AG10803 (cell line): ENCODE measurements at places on chromosomes 12 and 14.

- no peak for DNase-seq
Measured at GRCh38 chr14:63795532-63795931, 57.3 kb upstream of the SYNE2 start.

- peak; percentile 75 for DNase-seq
Measured at GRCh38 chr12:1634590-1635191, 5.7 kb downstream of the WNT5B start.

GRCh38 chr14:50521912-50522341 is 10.4 kb downstream of the MAP4K5 start:
- DNase-seq: no peak

- DNase-seq: peak; percentile 15
Measured at GRCh38 chr14:75769047-75769685, 108.1 kb downstream of the TTLL5 start.
